ENCODE measurements at places on chromosomes 2 and 18. TPM values are rescaled to one million over a fixed set of nuclear protein-coding genes. Genes with fewer than 3 reads are reported as not detected.

The SYT4 gene
- not detected for total RNA-seq

The PSMA8 gene
- total RNA-seq, result not detected

The UGT1A4 gene
- 1.1 TPM for total RNA-seq

The CDK15 gene
- total RNA-seq, result 2.7 TPM

The IMPACT gene
- 38.0 TPM for total RNA-seq
